ENCODE measurements at places on chromosomes 7 and 10. TPM values are rescaled to one million over a fixed set of nuclear protein-coding genes. Genes with fewer than 3 reads are reported as not detected.

DNA sequence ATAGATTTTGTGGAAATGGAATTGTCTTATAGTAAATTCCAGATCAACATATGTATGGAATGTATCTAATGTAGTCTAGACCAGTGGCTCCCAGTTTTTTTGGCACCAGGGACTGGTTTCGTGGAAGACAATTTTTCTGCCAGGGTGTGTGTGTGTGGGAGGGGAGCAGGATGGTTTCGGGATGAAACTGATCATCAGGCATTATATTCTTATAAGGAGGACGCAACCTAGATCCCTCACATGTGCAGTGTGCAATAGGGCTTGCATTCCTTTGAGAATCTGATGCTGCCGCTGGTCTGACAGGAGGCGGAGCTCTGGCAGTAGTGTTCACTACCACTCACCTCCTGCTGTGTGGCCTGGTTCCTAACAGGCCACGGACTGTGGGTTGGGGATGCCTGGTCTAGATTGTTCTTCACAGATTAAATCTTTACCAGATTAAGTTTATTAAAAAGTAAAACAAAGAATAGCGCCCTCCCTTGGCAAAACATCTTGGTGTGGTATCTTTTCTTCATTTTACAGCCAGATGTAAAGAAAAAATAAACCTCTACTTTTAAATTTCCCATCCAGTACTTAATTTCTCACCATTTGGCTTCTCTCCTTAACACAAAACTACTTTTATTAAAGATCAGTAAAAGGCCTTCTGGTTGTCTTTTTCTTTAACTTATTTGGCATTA is 48.4 kb downstream of the SEPTIN7 start:
- H3K27ac ChIP-seq, result no peak overlapping the region
- H3K36me3 ChIP-seq, result peaks cover 6% of the 10 kb centered on the region
- DNase-seq, result no peak
- H3K4me1 ChIP-seq, result peaks cover 22% of the 10 kb centered on the region
- no peak overlapping the region for H3K4me3 ChIP-seq
- H3K27me3 ChIP-seq, result no peaks in the 10 kb centered on the region

Gene C10orf105
- total RNA-seq, result 0.35 TPM

GRCh38 chr7:371119-371778 is 81.3 kb downstream of the FOXL3 start:
- peaks cover 10% of the 10 kb centered on the region for H3K4me1 ChIP-seq
- no peaks in the 10 kb centered on the region for H3K36me3 ChIP-seq
- H3K27ac ChIP-seq, result no peak overlapping the region
- no peak overlapping the region for H3K4me3 ChIP-seq
- DNase-seq, result no peak
- H3K27me3 ChIP-seq, result no peaks in the 10 kb centered on the region

DNA sequence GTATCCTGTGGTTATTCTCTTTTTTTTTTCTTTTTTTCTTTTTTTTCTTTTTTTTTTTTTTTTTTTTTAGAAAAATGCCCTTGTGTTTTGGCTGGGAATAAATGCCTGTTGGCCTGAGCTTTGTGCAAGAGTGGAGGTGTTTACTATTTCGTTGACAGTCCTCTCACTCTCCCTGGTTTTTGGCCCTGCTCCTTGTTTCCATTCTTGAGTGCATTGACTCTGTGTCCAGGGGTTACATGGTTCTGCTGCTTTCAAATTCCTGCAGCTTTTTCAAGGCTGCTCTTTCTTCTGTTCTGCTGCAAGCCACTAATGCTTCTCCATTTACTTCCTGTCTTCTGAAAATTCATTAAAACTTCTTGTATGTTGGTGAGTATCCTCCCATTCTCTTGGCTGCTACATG is 59.7 kb upstream of the TBX20 start:
- H3K4me1 ChIP-seq, result no peaks in the 10 kb centered on the region
- H3K27ac ChIP-seq, result no peak overlapping the region
- H3K36me3 ChIP-seq, result no peaks in the 10 kb centered on the region
- peaks cover 6% of the 10 kb centered on the region for H3K27me3 ChIP-seq
- H3K4me3 ChIP-seq, result no peak overlapping the region
- DNase-seq, result no peak

DNA sequence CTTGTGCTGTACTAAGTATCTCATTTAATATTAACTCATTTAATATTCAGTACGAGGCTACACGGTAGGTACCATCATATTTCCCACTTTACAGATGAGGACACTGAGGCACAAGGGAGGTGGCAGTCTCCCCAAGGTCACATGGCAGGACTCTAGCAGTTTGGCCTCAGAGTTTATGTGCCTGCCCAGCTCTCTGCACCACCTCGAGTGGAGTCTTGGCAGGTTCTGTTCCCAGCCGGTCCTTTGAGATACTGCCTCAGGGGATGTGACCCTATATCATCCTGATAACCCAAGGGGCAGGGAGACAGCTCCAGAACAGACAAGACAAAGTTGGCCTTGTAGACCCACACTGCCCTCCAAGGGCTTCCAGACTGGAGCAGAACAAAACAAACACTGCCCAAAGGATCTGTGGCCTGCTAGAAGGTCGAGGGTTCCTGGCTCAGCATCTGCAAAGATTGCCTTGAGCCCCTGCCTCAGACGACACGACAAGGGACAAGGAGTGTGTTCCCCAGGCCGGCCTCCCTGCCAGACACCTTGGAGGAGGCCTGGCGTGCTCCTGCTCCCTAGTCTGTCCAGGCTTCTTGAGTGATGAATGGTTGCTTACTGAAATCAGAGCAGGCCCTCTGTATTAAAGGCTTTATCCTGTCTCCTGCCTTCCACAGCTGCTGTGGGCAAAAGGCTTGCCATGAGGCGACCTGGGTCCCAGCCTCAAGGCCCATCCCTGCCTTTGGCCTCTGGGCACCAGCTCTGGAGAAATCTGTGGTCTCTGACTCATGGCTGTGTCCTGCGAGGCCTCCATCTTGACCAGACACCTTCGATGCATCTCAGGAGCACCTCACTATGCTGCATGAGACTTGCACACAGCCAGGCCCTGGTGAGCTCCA is 3.9 kb upstream of the PWWP2B start:
- no peaks in the 10 kb centered on the region for H3K36me3 ChIP-seq
- peaks cover 7% of the 10 kb centered on the region for H3K4me1 ChIP-seq
- no peak for DNase-seq
- no peak overlapping the region for H3K4me3 ChIP-seq
- no peaks in the 10 kb centered on the region for H3K27me3 ChIP-seq
- no peak overlapping the region for H3K27ac ChIP-seq

Gene TBC1D12
- total RNA-seq, result 2.3 TPM

DNA sequence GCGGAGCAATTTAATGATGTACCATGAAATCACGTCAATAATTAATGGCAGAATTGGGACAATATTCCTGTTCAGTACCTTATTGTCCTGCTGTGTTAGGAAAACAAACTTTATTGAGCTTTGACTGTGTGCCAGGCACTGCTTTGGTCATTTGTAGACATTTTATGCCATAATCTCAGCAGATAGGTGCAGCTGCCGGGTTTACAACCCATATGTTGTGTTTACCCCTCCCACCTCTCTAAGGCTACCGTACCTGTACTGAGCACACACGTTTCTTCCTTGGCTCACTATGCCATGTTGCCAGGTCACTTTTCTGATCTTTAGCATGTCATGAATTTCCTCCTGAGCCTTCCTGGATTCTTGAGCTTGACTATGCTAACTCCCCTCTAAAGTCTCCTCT is 422.2 kb downstream of the PHTF2 start:
- H3K27me3 ChIP-seq, result peaks cover 7% of the 10 kb centered on the region
- no peaks in the 10 kb centered on the region for H3K4me1 ChIP-seq
- no peak overlapping the region for H3K27ac ChIP-seq
- no peak for DNase-seq
- H3K36me3 ChIP-seq, result no peaks in the 10 kb centered on the region

DNA sequence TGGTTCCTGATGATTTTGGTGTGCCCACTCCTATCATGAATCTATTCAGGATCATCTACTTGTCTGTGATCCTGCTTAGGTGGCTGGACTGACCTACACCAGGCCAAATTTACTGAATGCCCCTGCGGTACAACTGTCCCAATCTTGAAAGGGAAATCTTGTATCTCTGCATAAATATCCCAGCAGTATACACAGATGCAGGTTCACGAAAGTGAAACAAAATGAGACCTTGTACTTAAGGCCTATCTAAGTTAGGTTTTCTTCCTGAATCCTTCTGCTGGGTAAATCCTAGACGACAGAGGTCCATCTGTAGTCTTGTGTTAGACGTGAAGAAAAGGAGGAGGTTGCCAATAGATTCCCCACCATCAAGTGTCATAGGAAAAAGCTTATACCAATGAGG is 85.5 kb upstream of the NOBOX start:
- H3K4me1 ChIP-seq, result no peaks in the 10 kb centered on the region
- no peaks in the 10 kb centered on the region for H3K27me3 ChIP-seq
- H3K27ac ChIP-seq, result no peak overlapping the region
- no peak for DNase-seq
- no peak overlapping the region for H3K4me3 ChIP-seq
- peaks cover 2% of the 10 kb centered on the region for H3K36me3 ChIP-seq

Gene DNA2
- total RNA-seq, result 40.3 TPM

Gene ABCB4
- total RNA-seq, result 0.69 TPM

DNA sequence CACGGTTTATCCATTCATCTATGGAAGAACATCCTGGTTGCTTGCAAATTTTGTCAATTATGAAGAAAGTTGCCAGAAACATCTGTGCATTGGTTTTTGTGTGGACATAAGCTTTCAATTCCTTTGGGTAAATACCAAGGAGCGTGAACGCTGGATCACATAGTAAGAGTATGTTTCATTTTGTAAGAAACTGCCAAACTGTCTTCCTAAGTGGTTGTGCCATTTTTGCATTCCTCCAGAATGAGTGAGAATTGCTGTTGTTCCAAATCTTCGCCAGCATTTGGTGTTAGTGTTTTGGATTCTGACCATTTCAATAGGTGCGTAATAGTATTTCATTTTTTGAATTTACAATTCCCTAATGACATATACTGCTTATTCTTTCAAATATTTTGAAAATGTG is 155.3 kb upstream of the FRMD4A start:
- no peak overlapping the region for H3K4me3 ChIP-seq
- peaks cover 35% of the 10 kb centered on the region for H3K27me3 ChIP-seq
- no peaks in the 10 kb centered on the region for H3K36me3 ChIP-seq
- no peak overlapping the region for H3K27ac ChIP-seq
- no peaks in the 10 kb centered on the region for H3K4me1 ChIP-seq
- DNase-seq, result no peak

Gene SDK1
- total RNA-seq, result 6.3 TPM

Gene MMRN2
- total RNA-seq, result 0.05 TPM

DNA sequence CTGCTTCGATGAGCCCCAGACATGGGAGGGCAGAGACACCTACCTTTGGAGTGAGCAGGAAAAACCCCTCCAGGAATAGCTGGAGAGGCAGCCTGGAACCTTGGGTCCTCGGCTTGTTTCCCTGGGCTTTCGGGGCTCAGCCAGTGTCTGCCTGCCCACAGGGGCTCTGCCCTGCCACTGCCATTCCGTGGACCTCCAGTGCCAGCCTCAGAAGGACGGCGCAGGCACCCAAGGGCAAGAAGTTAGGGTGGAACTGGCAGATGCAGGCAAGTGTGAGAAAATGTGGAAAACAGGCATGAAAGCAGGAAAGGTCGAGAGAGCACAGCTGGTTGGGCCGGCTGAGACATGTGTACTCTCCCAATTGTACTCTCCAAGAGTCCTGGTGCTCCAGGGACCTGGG is 281.5 kb downstream of the GRID1 start:
- no peak for DNase-seq
- H3K4me3 ChIP-seq, result no peak overlapping the region
- no peaks in the 10 kb centered on the region for H3K4me1 ChIP-seq
- no peak overlapping the region for H3K27ac ChIP-seq
- no peaks in the 10 kb centered on the region for H3K36me3 ChIP-seq

Gene CYP26C1
- total RNA-seq, result not detected

Gene ANXA11
- total RNA-seq, result 229 TPM

DNA sequence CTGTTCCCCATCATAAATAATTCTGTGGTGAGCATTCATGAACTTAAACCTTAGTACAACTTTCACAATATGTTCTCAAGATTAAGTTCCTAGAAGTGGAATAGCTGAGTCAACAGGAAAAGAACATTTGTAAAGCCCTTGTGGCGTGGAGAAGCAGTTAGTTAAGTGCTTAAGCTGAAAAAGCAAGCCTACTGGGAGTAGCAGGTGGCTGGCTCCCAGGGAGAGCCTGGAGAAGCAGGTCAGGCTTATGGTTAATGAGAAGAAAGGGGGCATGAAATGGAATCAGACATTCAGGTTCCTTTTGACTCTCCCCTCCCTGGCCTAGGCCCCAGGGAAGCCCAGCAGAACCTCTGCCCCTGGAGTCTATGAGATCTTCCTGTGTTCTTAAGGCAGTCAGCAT is 35.3 kb downstream of the VSTM4 start:
- no peak for DNase-seq
- peaks cover 50% of the 10 kb centered on the region for H3K4me1 ChIP-seq
- no peak overlapping the region for H3K27ac ChIP-seq
- no peak overlapping the region for H3K4me3 ChIP-seq
- no peaks in the 10 kb centered on the region for H3K36me3 ChIP-seq
- H3K27me3 ChIP-seq, result peaks cover 30% of the 10 kb centered on the region

Gene ZNF716
- total RNA-seq, result not detected

DNA sequence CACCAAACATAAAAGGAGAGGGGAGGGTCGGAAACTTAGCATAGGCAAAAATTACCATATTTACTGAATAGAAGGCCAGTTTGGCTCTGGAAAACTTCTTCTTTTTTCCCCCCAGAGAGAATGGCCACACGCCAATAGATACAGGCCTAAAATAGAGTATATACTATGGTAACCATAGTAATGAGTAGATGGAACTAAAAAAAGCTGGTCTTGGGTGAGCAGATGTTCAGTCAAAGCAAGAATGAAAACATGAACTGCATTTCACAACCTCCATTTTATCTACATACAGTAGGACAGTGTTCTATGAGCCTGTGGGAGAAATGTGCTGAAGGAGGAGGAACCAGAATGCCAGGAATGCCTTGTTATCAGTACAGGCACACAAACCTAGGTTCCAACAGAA is 141.7 kb upstream of the SEMA3A start:
- no peak overlapping the region for H3K27ac ChIP-seq
- H3K4me3 ChIP-seq, result no peak overlapping the region
- H3K27me3 ChIP-seq, result peaks cover 6% of the 10 kb centered on the region
- H3K36me3 ChIP-seq, result no peaks in the 10 kb centered on the region
- DNase-seq, result no peak
- no peaks in the 10 kb centered on the region for H3K4me1 ChIP-seq

GRCh38 chr10:133198621-133199487 is 31.2 kb upstream of the UTF1 start:
- H3K27ac ChIP-seq, result no peak overlapping the region
- H3K27me3 ChIP-seq, result no peaks in the 10 kb centered on the region
- no peaks in the 10 kb centered on the region for H3K36me3 ChIP-seq

DNA sequence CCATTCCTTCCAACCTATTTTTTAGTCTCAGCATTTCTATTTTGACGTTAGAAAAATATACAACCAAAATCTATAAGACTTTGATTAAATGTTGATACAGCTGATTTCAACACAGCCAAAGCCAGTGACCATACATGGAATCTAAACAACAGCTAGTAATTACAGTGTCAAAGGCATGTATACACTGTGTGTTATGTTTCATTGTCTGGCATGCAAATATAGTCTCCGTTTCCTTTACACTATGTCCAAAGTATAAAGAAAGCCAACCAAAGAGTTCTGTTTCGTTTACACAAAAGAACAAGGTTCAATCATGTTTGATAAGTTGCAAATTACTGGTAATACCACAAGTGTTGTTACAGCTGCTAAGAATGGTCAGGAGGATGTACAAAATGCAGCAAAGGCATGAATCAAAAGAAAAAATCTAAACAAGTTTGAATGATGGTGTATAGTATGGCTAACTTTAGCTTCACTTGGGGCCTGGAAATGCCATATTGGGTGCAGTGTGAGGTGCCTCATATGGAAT is 268.3 kb upstream of the FERD3L start:
- no peak overlapping the region for H3K27ac ChIP-seq
- H3K36me3 ChIP-seq, result no peaks in the 10 kb centered on the region
- no peaks in the 10 kb centered on the region for H3K27me3 ChIP-seq
- no peaks in the 10 kb centered on the region for H3K4me1 ChIP-seq
- no peak overlapping the region for H3K4me3 ChIP-seq
- DNase-seq, result no peak
